ENCODE measurements at places on chromosomes 2 and 18.
A peak's percentile ranks its signal among the peaks of the same experiment; 100 is the strongest.

GRCh38 chr2:44713170-44713569, 228.3 kb upstream of the SIX3 start:
- DNase-seq: no peak

GRCh38 chr2:42492691-42493467, 903 bp downstream of the KCNG3 start:
- DNase-seq: peak; percentile 53

GRCh38 chr2:217936952-217937351, 65.8 kb downstream of the TNS1 start:
- DNase-seq: no peak

DNA sequence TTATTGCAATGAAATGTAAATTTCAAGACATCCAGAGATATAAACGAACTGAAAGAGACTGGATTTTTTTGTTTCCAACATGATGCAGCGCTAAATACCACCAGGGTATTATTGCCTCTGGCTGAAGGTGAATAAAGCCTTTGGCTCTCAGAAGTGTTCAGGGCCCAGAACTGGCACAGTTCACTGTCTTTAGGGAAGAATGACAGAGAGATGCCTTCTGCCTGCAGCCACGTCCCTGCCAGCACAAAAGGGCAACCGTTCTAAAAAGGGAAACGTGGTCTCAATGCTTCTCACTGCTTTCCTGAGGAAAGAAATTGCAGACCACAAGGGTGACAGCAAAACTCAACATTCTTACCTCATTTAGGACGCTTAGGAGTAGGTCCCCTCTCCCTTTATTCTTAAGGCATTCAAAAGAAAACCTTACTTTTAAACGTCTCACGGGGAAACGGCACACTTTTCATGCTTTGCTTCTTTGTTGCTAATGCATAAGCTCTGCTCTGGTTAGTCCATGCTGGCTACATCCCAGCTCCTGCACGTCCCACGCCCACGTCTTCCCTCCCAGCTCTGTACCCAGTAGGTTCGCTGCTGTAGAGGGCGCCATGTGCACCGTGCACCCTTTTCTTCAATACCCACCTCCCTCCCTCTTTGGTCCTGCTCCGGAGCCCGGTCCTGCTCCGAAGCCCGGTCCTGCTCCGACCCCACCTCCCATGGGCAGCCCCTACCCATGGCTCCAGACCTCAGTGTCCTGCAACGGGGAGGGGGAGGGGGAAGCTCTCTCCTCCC, 171.0 kb downstream of the HRH4 start:
- DNase-seq: no peak

DNA sequence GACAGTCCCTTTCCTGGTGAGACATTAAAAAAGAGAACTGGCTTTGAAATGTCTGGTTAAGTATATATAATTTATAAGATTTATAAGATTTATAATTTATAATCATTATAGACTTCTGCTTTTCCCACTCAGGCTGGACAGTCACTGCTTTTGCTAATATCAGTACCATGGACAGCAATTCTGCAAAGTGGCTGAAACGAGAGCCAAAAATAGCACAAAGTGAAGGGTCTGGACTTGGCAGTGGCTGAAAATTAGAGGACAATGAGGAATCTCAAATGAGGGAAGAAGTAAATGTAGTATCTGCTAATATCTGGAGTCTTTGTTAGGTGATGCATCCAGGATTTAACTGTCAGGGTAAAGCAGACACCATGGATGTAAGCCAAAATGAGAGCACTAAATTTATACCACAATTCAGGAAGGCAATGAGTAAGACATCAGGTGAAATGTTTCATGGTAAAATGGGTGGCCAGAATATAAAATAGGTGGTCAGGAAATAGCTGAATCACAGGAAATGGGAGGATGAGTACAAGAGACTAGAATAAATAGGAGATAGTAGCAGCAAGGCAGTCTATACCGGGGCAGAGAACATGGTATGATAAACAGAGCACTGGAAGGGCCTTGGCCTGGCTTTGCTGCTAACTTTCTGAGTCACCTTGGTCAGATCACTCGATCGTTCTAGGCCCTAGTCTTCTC, 39.6 kb upstream of the BOD1L2 start:
- DNase-seq: no peak

DNA sequence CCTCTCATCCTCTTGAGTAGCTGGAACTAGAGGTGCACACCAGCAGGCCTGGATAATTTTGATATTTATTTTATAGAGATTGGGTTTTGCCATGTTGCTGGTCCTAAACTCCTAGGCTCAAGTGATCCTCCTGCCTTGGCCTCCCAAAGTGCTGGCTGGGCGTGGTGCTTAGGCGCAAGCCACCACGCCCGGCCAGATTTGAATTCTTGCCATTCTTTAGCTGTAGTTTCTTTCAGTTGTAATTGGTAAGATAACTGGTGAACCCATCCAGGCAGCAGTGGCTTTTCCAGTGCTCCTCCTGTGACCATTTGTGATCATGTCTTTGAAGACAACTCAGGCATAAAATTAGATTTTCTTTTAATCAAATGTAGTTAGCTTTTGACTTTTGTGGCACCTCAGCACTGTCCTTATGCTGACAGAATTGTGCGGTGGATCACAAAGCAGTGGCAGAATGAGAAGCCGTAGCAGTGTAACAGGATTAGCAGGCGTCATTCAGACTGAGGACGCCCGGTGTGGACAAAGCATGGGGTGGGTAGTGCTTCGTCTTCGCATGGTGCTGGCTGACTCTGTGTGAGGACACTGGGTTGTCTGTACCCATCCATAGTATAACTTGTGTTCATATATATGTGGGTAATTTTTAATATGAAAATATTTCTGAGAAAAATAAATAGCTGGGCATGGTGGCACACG, 30.0 kb upstream of the TOGARAM2 start:
- DNase-seq: no peak

All from stimulated activated CD4-positive, alpha-beta T cell treated with anti-CD3 and anti-CD28 coated beads, Interleukin-1b, Interleukin-23, amount 100 ng/mL, for 48 hours (primary cell).